DND-41 (cell line): ENCODE measurements at places on chromosomes 12 and 14.

- no peak for DNase-seq
Measured at GRCh38 chr12:51914034-51914923, 7.0 kb downstream of the ACVRL1 start.

- no peak for DNase-seq
Measured at GRCh38 chr14:75158843-75159614, 17.4 kb downstream of the TMED10 start.

GRCh38 chr14:70558356-70558755 is 23.6 kb upstream of the ADAM20 start:
- DNase-seq: no peak

DNA sequence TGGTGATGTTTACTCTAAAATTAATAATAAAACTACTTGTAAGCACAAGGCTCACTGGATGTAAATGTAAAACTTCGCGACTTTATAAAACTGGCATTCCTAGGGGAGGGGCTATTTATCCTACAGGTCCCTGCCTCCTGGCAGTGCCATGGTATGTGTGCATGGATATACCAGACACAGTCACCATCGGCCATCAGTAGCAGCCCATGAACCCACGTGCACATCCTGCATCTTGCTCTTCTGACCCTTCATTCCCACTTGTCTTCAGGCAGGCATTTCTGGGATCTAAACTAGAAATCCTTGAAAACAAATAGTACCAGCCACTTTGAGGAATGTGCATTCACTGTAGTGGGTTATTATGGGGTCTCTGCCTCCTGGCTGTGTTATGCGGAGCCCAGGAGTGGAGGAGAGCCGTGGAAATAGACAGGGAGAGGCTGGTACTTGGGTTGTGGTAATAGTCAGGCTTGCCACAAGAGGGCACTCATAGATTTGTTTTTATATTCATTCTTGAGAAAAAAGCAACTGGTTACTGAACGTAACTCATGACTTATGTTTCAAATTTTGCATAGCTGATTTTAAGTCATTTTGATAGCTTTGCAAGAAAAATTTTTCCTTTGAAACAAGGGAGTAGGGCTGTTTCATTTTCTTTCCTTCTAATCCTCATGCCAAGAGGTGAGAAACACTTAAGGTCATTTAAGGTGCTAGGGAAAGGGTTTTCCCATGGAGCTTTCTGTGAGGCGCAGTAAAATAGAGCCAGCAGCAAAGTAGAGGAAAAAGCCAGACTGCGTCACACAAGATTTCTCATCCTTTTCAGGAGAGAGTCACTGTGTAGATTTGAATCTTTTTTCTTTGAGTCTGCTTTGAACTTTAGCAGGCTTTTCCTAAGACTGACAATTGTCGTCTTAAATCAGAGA is 17.4 kb upstream of the GALNT16 start:
- DNase-seq: peak; percentile 63

DNA sequence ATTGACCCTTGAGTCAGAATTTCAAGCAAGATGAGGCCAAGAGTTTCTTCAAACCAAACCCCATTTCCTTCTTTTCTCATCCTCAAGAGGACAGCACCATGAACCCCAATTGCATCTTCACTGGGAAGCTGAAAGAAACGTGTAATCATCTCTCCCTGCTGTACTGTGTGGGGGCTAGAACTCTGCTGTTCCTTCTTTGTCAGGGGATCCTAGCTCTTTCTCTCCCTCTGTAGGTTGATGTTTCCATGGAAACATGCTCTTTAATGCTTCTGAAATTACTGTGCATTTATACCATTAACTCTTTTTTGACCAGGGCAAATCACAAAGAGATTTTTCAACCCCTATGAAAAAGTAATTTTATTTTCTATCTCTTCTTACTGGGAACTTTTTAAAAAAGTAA is 295.1 kb downstream of the GRIN2B start:
- DNase-seq: no peak

- DNase-seq: no peak
Measured at GRCh38 chr12:131672311-131672940, 38.5 kb upstream of the SFSWAP start.

DNA sequence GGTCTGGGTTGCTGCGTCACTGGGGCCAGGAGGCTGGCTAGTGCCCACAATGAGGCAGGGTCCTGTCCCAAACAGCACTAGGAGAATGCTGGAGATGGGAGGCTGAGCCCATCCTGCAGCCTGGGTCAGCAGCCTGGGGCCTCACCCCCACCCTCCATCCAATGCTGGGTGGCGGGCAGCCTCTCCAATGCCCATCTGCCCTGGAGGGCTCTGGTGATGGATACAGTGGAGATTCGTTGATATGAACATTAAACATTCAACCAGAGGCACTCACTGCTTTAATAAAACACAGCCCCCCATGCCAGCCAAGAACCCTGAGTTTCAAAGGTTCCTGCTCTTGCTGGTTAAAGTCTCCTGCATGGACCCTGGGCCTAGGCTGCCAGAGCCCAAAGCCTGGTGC is 19.5 kb upstream of the HHIPL1 start:
- no peak for DNase-seq

GRCh38 chr14:23613242-23614070 is 22.7 kb upstream of the DHRS2 start:
- DNase-seq: no peak
